ENCODE measurements at places on chromosomes 13 and 19.

DNA sequence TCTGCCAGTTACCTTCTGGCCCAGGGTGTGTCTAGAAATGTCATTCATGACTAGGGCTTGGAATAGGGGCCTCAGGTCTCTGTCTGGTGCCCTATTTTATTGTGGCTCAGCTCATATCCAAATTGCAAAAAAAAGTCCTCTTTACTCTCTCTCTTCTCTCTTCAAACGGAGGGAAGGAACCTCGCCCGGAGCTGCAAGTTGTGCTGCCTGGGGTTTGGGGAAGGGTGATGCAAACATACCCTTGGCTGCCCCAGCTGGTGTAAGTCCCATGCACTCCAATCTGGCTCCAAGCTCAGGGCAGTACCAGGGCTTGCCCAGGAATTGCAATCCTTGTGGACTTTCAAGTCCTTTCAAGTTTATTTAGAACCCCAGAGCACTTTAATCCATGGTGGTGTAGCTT is 549.6 kb downstream of the PCDH17 start:
- DNase-seq: no peak

DNA sequence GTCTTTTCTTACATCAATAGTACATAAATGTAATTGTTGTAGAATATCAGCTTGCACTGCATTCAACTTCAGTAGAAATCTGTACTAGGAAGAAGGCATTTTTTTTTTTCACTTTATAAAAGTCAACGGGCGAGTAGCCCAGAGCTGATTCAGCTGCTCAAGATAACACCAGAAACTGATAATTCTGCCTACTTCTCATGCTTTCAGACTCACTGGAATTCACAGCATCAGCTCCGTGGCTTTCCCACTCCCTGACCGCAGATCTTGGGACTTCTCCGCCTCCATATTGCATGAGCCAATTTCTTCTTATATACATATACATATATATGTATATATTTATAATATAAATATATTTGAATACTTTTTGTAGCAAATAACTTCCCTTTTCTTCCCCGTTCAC is 263.1 kb upstream of the RXFP2 start:
- no peak for DNase-seq

DNA sequence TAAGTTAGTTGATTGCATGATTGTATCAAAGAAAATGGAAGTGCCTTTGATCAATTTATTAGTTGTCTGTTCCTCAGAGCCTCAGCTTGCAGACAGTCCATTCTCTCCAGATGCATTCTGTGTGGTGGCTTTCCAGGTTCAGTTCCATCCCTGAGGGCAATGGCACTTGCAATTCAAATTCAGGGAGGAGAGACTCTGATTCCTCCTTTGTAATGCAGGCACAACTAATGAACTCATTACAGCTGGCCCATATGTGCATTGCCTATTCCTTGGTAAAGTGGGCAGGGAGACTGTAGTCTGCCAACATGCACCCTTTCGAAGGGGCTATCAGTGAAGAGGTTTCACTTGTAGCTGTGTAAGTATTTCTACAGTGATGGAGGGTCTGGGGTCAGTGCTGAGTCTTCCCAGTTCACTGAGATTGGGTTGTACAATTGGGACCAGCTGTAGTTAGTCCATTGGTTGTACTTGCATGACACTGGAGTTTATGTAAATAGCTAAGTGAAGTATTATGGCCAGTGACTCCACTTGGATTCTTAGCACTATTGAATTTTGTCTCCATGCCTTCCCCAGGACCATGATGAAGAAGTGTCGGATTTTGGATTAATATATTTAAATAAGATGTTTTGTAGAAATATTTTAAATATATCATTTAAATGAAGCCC is 401.7 kb downstream of the GPC6 start:
- DNase-seq: no peak

DNA sequence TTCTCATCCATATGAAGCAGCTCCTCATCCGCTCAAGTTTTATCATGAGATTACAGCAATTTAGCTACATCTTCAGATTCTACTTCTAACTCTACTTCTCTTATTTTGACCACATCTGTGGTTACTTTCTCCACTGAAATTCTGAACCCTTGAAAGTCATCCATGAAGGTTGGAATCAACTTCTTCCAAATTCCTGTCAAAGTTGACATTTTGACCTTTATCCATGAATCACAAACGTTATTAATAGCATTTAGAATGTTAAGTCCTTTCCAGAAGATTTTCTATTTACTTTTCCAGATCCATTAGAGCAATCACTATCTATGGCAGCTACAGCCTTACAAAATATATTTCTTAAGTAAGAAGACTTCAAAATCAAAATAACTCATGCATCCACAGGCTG is 421.7 kb upstream of the GPC6 start:
- DNase-seq: no peak

- DNase-seq: no peak
Observed at GRCh38 chr19:6767081-6767356, 216 bp downstream of the SH2D3A start.

Data from glomerular endothelial cell (primary cell).